ENCODE measurements at places on chromosomes 3 and 15.
A peak's percentile ranks its signal among the peaks of the same experiment; 100 is the strongest.

- no peak for DNase-seq
Measured at GRCh38 chr3:191257286-191257685, 58.2 kb downstream of the OSTN start.

DNA sequence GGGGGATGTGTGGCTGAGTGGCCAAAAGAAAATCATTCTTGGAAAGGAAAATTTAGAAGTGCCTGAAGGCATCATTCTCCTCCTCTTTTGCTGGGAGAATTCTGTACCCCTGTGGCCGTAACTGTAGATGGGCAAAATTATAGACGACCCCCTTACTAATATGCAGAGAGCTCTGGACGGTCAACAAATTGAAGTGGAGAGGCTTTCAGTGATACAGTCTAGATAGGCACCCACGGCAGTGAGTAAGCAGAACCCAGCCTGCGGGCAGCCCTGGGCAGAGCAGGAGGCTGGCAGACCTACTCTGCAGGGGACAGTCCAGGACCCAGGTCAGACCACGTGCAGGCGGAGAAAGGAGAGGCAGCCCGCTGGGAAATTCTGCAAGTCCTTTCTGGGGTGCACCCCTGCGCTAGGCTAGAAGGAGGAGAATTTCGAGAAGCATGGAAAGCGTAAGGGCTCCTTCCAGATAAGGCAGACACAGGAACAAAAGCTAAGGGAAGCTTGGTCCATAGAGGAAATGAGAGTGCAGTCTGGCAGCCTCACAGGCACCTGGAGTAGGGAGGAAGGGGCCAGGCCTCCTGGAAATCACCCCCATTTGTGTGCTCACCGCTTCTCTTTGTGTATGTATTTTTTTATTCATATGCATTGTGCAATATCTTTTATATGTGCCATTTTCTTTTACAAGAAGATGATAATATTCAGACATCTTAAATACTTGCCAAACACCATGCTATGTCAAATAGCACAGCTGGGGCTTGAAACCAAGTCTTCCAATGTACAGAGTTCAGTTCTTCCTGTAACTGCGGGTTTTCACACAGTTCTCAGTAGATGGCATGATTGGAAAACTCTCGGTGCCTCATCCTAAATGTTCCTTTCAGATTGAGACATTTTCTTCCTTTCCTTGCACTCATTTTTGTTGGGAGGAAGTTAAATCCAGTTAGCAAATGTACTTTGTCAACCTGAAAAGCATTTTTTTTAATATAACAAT, 40.2 kb downstream of the LRRK1 start:
- DNase-seq: no peak

GRCh38 chr3:178672275-178672674, 136.0 kb downstream of the KCNMB2 start:
- DNase-seq: no peak

GRCh38 chr3:177574222-177574856, 377.1 kb upstream of the TBL1XR1 start:
- DNase-seq: no peak

GRCh38 chr3:60708191-60708975, 542.9 kb downstream of the FHIT start:
- no peak for DNase-seq

- no peak for DNase-seq
Measured at GRCh38 chr15:82113106-82113715, 67.4 kb upstream of the MEX3B start.

DNA sequence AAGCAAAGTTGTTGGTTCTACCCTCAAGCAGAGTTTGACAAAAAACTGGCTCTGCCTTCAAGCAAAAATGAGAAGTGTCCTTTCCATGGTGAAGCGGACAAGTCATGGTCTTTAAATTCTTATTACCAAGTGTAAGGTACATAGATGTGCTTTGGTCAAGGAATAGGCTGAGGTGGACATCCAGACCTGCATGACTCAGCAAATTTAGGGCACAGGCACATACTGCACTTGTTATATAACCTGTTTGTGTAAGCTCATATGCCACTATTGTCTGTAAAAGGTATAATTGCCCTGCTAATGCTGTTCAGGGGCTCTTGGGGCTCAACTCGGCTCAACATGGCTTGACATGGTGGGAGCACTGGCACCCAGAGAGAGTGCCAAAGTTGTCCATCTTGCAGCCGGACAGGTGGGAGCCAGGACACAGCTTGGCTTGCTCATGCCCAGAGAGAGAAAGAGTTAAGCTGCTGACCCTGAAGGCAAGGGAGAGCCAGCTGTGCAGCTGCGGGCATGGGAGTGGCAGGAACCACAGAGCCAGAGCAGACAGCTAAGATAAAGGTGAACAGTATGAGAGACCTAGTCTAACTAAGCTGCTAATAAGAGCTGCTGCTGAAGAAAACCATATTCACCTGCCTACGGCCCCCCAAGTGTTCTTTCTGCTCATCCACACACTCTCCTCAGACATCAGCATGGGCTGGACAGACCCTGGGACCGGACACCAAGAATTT, 17.7 kb downstream of the MCCC1 start:
- DNase-seq: no peak

DNA sequence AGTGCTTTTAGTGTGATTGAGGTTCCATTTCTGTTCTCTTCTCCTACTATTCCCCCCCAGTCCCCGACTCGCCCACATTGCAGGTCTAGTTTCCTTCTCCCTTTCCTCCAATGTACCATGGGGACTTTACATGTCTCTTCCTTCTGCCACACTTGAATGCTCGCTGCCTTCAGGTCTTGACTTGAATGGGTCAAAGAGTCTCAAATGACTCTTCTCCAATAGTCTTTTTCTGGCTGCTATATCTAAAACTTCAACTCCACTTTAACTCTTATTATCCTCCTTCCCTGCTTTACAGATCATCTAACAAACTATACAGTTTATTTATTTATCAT, 213.9 kb upstream of the SLC2A2 start:
- DNase-seq: no peak

GRCh38 chr3:15267502-15267901, 61.5 kb downstream of the CAPN7 start:
- no peak for DNase-seq

GRCh38 chr15:81749716-81750375, 296.0 kb downstream of the MEX3B start:
- DNase-seq: no peak

DNA sequence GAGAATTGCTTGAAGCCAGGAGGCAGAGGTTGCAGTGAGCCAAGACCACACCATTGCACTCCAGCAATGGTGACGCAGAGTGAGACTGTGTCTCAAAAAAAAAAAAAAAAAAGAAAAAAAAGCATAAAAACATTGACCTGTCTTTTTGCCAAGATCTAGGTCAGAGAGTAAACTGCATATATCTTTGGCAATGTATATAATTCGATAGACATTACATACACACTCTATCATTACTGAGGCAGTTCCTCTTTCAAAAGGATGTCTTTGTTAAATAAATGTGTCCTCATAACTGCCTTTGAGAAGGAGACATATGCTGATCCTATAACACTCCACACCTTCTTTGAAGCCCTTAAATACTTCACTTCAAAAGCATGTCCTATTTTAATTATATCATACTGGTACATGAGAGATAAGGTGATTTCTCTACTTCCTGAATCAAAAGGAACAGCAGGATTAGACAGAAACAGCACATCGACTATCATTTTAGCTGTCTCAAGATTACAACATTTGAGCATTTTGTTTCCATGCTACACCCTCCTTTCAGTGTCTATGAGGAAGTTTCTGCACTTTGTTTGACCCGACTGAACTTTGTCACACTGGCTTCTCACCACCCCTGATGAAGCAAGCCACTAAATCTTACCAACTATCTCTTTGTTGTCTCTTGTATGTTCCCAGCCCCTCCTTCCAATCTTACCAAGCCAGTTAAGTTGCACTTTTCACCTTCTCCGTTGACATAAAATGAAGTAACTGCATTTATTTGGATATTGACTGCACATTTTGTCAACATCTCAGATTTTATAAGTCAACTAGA, 335.8 kb downstream of the MECOM start:
- DNase-seq: no peak

DNA sequence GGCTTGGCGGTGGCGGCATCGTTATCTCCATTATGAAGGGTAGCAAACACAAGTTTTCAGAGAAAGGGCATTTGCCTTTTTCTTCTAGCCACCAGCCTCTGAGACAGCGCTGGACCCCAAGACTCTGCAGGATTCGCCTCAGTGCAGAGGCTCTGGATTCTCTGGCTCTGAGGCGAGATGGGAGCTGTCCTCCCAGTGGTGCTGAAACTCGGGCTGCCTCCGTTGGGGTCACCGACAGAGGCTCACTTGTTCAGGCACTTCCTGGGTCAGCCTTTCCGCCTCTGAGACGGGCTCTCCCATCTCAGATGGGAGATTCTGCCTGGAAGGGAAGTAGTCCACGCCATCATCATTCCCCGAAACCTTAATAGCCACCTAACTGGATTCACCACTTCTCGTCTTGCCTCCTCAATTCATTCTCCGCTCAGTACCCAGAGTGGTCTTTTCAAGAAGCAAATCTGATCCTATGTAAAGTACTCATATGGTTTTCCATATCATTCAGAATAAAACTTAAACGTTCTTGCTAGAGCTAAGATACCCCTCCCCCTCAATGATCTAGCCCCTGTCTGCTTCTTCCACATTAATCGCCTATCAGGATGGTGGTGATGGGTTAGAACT, 76.9 kb downstream of the RHCG start:
- no peak for DNase-seq

DNA sequence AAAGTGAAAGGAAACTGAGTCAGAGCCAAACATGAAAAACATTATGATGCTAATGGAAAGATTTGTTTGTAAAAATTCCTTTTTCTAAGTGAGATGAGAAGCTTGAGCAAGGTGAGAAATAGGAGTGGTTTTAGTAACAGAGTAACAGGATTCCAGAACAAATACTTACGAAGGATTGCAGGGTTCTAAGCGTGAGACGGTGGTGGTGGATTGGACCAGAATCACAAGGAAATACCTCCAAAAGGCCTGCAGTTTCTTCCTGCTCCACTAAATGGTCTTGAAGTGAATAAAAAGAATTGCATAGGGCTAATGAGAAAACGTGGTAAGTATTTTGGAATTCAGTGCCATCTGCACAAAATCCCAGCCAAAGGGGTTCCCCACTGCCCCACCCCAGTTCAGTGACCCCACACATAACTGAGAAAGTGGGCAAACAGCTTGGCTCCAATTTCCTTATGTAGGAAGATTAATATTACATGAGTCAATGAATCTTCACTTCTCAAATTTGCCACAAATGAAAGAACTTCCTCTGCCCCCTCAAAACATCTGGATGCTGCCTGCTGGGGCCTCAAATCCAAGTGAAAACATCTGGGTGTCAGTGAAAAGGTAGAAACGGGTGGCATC, 283.8 kb upstream of the NR2F2 start:
- no peak for DNase-seq

DNA sequence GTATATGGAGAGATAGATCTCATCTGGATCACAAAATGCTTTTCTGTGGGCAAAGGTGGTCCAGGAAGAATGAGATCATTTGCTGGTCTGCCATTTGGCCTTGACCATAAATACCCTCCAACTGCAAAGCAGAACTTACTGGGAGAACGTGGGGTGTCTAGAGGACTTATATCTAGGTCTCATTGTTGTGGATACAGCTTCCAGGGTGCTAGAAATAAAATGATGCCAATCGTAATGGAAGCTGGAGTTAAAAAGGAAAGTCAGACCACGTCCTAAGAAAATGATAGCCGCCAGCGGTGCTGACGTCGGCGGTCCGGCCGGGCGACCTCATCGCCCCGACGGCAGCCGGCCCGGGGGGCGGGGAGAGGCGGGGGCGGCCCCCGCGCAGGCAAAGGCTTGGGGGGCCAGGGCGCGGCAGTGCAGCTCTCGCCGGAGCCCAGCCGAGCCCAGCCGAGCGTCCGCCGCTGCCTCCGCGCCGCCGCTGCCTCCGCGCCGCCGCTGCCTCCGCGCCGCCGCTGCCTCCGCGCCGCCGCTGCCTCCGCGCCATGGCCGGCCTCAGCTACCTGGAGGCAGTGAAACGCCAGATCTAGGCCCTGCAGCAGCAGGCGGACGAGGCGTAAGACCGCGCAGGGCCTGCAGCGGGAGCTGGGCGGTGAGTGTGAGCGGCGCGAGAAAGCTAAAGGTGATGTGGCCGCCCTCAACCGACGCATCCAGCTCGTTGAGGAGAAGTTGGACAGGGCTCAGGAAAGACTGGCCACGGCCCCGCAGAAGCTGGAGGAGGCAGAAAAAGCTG, 89.5 kb downstream of the EOMES start:
- peak; percentile 18 for DNase-seq

DNA sequence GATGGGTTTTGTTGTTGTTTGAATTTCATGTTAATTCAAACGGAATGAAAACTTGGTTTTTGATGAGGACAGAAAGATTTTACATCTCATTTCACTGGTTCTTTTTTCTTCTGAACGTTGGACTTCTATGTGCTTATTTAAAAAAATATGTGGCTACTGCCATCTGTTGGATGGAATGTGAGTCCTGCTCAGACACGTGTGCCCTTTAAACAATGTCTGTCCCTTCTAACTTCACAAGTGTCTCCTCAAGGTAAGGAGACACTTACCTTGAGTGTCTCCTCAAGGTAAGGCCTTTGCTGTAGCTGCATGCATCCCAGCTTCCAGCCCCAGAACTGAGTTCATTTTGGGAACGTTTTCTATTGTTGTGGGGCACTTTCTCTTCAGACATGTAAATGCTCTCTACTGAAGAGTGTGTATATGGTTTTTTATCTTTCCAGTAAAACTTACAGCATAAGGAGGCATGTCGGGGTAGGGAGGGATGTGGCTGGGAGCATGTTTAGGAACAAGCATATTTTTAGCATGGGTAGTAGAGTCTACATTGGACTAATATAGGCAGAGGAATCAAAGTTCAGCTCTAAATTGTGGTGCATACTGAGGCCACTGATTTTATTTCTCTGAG, 63.1 kb upstream of the UBE3A start:
- DNase-seq: no peak

- DNase-seq: no peak
Measured at GRCh38 chr3:40137591-40138295, 171.8 kb upstream of the EIF1B start.

DNA sequence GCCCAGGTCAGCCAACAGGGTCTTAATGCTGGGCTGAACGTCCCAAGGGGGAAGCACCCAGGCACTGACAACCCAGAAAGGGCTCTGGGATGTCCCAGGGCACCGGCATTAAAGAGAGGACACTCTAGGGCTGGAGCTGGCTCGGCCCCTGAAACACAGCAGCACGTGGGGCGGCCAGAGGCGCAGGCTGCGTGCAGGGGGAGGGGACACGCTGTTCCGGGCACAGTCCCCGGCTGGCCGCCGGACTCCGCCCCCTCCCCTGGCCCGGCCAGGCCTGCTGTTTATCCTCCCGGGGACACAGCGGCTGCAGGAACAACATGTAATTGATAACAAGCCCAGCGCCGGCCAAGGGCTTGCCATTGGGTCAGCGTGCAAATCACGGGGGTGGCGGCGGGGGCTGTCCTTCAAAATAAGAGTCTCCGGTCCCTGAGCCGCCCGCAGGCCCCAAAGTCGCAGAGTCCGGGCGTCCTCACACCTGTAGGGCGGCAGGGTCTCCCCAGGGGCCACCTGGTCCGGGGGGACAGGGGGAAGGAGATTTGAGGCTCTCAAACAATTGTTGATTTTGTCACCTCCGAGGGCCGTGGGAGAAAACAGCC, 1.3 kb downstream of the KLF15 start:
- DNase-seq: no peak

- no peak for DNase-seq
Measured at GRCh38 chr3:22380253-22380652, 629.2 kb upstream of the ZNF385D start.

Measured in GM18507 (cell line).